ENCODE measurements at places on chromosomes 5 and 9.

- DNase-seq, result no peak
Measured at GRCh38 chr5:65835191-65835590, 91.2 kb upstream of the ERBIN start.

- no peak for DNase-seq
Measured at GRCh38 chr9:99811598-99812383, 9.9 kb upstream of the NR4A3 start.

- no peak for DNase-seq
Measured at GRCh38 chr9:119005162-119005561, 364.1 kb downstream of the BRINP1 start.

DNA sequence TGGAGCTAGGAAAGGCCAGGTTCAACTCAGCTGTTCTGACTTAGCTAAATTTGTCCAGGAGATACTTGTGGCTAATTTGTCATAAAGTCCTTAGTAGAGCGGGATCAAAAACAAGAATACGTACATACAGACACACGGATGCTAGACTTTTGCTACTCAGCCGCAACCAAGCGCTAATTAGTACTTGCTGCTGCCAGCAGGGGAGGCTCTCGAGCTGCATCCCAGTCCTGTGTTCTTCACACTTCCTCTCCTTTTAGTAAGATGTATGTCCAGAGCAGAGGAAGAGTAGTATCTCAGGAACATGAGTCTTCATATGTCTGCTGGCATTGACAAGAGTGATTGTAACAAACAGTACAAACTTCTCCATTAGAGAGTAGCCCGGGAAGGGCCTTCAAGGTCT lies 58.3 kb downstream of the CYFIP2 start:
- DNase-seq, result no peak

- peak; percentile 24 for DNase-seq
Measured at GRCh38 chr9:4689687-4690104, 10.3 kb downstream of the CDC37L1 start.

DNA sequence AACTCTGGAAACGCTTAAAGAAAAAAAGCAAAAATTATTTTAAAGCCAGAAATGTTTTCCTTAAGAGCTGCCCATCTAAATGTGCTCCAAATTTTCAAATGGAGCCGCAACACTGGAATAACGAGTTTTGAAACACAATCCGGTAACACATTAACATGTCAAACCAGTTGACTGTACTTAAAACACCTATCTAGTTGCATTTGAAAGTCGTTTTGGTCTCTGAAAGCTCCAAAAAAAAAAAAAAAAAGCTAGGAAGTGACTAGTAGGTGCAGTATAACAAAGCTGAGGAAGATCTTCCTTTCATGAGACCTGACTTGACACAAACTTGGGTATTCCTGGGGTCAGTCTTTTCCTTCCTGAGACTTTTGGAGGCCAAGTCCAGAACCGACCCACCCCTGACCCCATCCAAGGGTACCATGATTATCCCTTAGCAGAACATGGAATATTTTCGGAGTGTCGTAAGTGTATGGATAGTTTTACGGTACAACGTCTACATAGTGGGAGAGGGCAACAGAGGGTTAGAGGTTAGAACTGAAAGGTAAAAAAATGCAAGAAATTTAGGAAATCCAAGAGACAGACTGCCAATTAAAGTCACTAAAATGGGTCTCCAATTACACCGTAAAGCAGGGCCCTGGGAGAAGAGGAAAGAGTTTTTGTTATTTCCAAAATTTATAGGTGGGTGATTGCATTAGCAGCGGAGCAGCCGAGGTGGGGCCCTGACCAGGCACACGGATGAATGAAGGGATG lies 812 bp downstream of the CETN3 start:
- DNase-seq, result no peak

DNA sequence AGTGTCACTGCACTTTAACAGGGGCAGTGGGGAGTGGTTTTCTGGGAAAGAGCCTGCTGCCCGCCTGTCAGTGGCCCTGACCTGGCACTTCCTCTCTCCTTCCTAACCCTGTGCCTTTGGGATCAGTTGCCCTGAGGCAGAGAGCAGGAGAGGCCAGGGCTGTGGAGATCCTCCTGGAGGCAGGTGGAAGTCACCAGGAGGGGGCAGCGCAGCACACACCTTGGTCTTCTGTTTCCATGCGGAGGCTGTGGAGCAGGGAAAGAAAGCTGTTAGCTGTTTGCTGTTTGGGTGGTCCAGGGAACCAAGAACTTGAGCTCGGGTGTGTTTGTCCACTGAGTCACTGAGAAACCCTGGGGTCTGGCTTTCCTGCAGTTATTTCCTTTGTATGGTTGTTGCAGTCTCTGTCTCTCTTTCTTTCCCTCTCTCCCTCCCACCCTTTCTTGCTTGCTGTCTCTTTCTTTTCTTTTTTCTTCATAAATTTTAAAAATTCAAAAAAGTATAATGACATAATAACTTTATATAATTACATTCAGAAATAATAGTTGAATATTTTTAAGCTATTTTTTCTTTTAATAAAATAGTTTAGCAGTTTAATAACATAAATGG lies 28.1 kb downstream of the NTRK2 start:
- peak; percentile 51 for DNase-seq

DNA sequence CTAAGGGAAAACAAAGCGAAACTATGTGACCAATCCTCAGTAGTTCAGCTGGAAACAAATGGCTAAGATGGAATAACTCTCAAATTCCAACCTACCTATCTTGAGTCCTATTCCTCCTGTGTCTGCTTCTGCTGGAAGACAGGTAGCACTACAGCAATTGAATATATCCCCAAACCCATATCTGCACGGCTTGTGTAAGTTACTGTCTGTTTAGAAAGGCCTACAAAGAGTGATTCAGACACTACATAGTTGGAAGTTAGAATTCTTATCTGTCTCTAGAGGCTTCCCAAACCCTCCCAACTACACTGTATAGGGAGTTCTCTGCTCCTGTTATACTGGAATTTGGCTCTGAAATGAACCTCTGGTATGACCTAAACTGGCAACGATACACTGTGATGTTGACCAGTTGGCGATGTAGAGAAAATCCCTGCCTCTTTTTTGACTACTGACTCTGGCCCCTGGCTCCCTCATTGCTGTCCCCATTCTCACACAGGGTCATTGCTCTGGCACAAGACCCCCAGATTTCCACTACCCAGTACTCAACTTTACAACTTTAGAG lies 22.6 kb upstream of the NADK2 start:
- DNase-seq, result no peak

- no peak for DNase-seq
Measured at GRCh38 chr9:89375191-89375760, 57.0 kb downstream of the SECISBP2 start.

- DNase-seq, result no peak
Measured at GRCh38 chr5:167406513-167406912, 884.9 kb upstream of the WWC1 start.

GRCh38 chr9:20043461-20043860 lies 254.6 kb upstream of the SLC24A2 start:
- DNase-seq, result no peak

DNA sequence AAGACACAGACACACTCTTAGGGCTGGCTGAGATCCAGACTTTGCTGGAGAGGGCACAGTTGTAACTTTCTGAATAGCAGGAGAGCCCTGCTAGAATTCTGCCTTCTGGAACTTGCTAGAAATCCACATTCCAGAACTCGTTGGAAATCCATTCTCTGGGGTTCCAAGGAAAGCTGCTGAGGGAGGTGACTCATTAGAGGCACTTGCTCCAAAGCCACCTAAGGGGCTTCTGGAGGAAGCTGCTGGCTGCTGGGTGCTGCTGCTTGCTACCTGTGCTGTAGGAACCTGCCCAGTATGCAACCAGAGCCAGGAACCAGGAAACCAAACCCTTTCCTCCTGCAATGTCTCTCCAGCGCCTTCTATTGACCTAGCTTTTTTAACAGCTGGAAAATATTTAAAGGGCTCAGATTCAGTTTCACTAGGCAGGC lies 4.1 kb upstream of the TLE4 start:
- no peak for DNase-seq

GRCh38 chr5:141042555-141042954 lies 8.6 kb upstream of the PCDHB1 start:
- DNase-seq, result no peak

GRCh38 chr5:55187370-55187769 lies 14.4 kb upstream of the CDC20B start:
- no peak for DNase-seq
